Head of caudate nucleus (tissue), 42 donors: ENCODE measurements at places on chromosomes 6 and 20.

- no peak for DNase-seq
Measured at GRCh38 chr6:158575550-158575949, 15.7 kb downstream of the TMEM181 start.

DNA sequence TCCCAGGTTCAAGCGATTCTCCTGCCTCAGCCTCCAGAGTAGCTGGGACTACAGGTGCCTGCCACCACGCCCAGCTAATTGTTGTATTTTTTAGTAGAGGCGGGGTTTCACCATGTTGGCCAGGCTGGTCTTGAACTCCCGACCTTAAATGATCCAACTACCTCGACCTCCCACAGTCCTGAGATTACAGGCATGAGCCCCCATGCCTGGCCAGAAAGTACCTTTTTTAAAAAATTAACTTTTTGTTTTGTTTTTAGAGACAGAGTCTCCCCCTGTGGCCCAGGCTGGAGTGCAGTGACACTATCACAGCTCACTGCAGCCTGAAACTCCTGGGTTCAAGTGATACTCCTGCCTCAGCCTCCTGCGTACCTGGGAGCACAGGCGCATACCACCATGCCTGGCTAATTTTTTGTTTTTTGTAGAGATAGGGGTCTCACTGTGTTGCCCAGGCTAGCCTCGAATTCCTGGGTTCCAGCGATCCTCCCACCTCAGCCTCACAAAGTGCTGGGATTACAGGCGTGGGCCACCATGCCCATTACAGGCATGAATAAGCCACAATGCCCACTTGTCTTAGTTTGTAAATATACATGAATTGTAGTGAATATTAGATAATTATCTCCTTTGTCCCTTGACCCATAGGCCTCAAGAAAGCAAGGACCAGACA lies 17.4 kb upstream of the EEF1A1 start:
- DNase-seq = no peak

DNA sequence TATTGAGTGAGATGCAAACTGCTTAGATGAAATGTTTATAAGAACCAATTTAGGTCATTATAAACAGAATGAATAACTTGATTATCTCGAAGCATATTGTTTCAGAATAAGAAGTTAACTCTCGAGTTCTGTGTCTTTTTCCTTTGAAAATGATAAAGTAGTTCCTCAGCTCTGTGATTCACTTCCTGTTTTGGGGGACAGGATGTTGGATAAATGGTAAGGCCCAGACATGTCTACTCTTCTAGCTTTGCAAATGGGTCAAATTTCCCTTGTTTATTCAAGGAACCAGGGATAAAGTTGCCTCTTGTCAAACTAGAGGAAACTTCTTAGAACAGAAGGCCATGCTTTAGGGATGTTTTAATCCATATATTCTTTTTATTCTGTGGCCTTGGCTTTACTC lies 246.9 kb downstream of the SOX4 start:
- no peak for DNase-seq

DNA sequence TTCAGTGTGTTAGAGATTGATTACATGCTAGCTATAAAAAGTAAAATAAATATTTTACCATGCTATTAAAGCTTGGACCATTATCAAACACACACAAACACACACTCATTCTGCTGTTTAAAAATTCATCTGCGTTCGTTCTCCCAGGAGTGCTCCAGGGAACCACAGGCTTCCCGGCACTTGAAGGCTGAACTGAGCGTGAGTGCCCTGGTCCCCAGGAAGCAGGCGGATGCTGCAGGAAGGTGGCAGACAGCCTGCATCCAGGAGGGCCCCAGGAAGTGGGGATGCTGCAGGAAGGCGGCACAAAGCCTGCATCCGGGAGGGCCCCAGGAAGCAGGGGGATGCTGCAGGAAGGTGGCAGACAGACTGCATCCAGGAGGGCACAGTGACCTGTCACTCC lies 147.2 kb upstream of the SNX9 start:
- DNase-seq = no peak

DNA sequence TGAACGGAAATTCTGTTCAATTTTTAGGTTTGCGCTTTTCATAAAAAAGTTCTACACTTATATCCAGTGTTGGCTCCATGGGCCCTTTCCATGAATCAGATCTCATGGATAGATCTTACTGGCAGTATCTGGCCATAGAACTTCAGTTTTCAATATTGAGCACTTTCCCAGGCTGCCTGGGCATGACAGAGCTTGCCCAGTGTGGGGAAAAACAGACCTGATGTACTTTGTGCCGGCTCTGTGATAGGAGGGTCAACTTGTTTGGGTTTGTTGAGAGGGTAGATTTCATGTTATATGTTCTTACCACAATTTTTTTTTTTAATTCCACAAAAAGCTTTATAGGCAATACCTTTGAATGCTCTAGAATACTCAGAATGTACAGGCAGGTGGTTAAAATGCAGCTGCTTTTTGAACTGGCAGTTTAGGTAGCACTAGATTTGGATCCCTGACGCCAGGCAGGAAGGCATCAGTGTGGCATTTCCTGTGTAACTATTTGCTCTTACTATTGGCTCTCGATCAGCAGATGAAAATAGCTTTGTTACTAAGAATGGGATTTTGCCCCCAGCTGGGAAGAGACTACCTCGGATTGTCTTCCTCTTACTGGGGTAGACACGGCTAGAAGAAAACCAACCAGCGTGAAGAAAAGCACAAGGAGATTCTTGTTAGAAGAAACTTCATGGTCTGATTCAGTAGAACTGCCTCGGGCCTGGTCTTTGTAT lies 404.9 kb upstream of the SOX4 start:
- DNase-seq = no peak

DNA sequence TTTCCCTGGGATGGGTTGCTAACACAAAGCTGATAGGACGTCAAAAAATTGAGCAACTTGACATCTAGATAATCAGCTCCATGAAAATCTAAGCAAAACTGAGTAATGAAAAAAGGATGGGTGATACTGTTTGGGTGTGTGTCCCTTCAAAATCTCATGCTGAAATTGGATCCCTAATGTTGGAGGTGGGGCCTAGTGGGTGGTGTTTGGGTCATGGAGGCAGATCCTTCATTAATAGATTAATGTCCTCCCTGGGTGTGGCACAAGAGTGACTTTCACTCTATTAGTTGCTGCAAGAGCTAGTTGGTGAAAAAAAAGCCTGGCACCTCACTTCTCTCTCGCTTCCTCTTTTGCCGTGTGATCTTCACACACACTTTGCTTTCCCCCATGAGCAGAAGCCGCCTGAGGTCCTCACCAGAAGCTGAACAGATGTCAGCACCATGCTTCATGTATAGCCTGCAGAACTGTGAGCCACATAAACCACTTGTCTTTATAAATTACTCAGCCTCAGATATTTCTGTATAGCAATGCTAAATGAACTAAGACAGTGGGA lies 160.9 kb downstream of the FRK start:
- no peak for DNase-seq

DNA sequence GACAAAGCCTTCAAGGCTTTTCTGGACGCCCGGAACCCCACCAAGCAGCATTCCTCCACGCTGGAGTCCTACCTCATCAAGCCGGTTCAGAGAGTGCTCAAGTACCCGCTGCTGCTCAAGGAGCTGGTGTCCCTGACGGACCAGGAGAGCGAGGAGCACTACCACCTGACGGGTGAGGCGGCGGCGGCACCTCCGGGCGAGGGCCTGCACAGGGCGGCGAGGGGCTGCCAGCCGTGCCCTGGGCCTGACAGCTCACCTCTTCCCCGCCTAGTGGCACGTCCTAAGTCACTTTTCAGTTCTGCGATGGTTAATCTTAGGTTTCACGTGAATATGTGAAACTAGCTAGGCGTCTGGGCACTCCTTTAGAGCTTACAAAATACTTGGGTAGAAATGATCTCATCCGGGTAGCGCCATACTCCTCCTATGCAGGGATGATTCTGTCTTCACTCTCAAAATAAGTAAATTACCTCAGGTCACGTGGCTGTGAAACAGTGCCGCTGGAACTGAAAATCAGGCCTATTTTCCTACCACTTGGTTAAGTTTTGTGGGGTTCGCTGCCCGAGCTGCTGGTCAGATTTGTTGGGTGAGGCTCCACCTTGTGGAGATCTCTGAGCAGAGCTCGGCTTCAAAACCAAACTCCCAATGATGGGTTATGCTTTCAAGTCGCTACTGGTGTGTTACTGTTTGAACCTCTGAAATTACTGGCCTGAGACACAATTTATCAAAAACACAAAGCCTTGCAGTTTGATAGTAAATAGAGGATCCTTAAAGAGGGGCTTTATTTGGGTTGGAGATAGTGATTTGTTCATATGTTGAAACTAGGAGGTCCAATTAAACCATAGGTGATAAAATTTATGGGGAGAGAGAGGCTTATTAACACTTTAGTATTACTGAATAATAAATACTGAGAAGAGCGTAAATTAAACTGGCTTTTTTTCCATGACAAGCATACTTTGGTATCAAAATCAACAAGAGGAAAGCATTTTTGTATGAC lies 15.5 kb upstream of the CLDN20 start:
- DNase-seq = peak; percentile 82

DNA sequence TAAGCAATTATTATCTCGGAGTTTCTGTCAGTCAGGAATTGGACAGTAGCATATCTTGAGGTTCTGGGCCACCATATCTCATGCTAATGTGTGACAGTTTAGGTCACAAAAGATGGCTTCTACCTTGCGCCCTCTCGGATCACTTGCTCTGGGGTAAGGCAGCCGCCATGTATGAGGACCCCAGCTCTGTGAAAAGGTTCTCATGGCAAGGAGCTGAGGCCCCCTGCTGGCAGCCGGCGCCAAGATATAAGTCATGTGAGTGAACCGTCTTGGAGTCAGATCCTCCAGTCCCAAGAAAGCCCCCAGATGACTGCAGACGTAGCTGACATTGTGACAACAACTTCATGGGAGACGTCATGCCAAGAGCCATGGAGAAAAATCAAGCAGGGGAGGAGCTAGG lies 670.8 kb downstream of the KIF16B start:
- DNase-seq = no peak

DNA sequence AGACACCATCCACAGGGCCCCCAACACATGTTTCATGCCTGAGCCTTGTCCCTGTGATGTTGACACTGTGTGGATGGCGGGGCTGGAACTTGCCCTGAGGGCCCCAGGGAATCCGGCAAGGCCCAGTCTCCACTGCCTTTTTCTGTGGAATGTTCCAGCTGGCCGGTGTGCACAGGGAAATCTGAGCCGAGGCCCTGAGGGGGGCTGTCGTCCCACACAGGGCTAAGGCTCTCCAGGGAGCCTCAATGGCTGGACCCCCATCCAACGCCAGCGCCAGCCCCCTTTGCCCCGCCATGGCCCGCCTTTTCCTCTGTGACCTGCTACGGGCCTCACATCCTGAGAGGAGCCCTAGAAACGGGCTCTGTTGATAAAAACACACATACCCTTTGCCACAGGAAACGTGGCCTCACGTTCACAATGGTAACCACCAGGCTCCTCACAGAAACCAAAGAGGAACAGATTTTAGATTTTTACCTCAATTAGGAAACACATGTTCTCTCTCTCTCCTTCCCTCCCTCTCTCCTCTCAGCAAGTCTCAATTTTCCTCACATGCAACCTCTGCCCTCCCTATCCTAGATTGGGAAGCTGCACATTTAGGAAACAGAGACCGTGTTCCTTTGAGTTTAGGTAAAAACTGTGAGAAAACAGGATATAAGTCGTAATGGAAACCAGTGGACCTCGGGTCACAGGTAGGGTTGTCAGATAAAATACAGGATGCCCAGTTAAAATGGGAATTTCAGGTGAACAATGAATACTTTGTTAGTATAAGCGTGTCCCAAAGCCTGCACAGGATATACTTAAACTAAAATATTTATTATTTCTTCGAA lies 13.7 kb upstream of the ZNF831 start:
- DNase-seq = no peak

DNA sequence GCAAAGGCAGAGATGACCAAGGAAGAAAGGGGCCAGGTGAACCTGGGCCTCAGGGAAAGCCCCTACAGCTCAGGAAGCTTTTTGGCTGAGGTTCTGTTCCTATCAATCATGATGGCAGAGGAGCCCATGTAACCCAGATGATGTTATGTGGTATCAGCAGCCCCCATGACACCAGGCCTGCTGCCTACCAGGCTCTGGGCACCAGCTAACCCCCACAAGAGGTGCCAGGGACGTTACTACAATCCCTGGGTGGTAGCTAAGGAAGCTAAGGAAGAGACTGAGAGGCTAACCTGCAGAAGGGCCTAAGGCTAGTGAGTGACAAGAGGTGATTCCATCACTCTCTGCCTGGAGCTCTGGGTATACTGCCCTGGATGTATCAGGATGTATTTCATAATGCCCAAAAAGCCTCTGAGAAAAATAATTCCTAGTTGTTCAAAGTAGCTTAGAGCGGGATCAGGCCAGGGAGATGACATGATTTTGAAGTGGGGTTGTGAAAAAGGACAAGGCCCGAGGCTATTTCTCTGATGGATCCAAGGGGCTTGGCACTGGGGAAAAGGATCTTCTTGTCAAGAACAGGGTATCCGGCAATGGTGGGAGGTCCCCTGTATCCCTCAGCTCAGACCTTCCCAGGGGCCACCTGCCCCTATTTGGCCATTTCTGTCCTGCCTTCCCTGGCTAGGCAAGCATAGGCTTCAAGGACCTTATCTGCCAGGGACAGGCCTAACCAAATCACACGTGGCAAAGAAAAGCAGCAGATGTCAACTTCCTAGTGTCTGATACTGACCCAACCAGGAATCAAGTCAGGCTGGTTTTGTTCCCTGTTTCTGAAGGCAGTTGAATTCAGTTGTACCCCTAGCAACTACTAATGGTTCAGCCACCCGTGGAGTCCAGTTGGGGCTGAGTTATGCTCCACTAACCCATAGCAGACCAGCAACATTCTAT lies 41.3 kb downstream of the PANK2 start:
- DNase-seq = no peak

GRCh38 chr6:37882292-37882691 lies 62.8 kb downstream of the ZFAND3 start:
- no peak for DNase-seq

DNA sequence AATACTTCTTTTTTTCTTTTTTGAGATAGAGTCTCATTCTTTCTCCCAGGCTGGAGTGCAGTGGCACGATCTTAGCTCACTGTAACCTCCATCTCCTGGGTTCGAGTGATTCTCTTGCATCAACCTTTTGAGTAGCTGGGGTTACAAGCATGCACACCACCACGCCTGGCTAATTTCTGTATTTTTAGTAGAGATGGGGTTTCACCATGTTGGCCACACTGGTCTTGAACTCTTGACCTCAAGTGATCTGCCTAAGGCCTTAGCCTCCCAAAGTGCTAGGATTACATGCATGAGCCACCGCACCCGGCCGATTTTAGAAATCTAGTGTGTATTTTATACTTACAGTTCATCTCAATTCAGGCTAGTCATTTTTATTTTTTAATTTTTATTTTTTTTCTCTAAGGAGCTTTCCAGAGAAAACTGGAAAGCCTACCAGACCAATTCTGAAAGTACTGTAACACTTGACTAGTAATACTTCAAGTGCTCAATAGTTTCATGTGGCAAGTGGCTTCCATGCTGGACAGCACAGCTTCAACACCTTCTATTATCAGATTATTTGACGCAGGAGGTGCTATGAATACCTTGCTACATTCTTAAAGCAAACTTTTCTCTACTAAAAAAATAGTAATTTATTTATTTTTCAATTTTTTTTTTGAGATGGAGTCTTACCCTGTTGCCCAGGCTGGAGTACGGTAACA lies 25.0 kb downstream of the POLR1C start:
- DNase-seq = no peak

- peak; percentile 92 for DNase-seq
Measured at GRCh38 chr6:26017632-26017966, 55.0 kb downstream of the TRIM38 start.
